ENCODE measurements at places on chromosomes 11 and 22. TPM values are rescaled to one million over a fixed set of nuclear protein-coding genes. Genes with fewer than 3 reads are reported as not detected.

Gene TEX12
- not detected for polyA plus RNA-seq

Gene POLDIP3
- 53.8 TPM for polyA plus RNA-seq

Gene PIWIL4
- polyA plus RNA-seq: 7.5 TPM

Gene BUD13
- polyA plus RNA-seq: 4.2 TPM

- no peak for DNase-seq
Observed at GRCh38 chr22:24335496-24335895, 64.9 kb downstream of the SPECC1L start.

GRCh38 chr11:33325451-33325850 is 68.3 kb downstream of the HIPK3 start:
- DNase-seq: no peak

Data from CD14-positive monocyte (primary cell).